Psoas muscle (tissue), 8 donors: ENCODE measurements at places on chromosomes 5 and 9. TPM values are rescaled to one million over a fixed set of nuclear protein-coding genes. Genes with fewer than 3 reads are reported as not detected.

DNA sequence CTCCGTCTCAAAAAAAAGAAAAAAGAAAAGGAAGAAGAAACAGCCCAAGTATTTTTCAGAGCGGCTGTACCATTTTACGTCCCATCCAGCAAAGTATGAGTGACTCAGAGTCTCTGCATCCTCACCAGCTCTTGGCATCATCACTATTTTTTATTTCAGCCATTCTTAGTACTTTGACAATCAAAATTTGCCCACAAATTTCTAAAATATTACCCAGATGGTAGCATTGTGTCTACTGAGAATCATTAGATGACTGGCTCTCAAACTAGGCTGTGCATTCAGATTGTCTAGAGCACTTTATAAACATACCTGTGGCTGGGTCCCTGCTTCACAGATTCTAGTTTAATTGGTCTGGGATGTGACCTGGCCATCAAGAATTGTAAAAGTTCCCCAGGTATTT, 21.6 kb upstream of the MELK start:
- H3K36me3 ChIP-seq, result no peaks in the 10 kb centered on the region
- H3K4me1 ChIP-seq, result no peaks in the 10 kb centered on the region
- H3K27me3 ChIP-seq, result peaks cover 3% of the 10 kb centered on the region
- no peak overlapping the region for H3K27ac ChIP-seq
- no peak overlapping the region for H3K4me3 ChIP-seq
- no peak for DNase-seq

DNA sequence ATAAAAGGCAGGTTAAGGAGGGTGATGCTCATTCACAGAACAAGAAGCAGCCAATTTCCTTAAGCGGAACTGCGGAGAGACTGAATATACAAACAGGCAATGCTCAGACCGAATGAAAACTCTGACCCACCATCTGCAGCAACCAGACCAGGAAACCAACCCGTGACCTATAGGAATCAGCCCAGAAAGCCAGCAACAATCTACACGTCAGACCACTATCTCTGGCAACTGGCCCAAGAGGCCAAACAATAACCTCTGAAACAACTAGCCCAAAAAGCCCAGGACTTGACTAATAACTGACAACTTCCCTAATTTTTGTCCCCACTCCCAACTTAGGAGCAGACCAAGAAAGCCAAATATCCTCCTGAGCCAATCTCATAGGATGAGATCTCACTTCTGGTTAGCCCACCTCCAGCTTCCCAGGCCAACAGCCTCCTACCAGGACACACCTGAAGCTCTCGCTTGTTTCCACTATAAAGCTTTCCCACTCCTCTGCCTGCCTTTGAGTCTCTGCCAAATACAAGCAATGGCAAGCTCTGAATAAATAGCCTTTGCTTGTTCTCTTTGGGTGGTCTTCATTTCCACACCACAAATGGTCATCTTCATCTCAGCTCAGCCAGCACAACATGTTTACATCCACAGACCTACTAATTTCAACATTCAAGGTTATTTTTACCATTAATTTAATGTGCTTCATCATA, 168.5 kb downstream of the HSD17B3 start:
- H3K4me3 ChIP-seq, result no peak overlapping the region
- no peak for DNase-seq
- H3K36me3 ChIP-seq, result no peaks in the 10 kb centered on the region

- no peak overlapping the region for H3K27ac ChIP-seq
- no peaks in the 10 kb centered on the region for H3K27me3 ChIP-seq
- H3K4me1 ChIP-seq, result no peaks in the 10 kb centered on the region
- H3K36me3 ChIP-seq, result no peaks in the 10 kb centered on the region
Measured at GRCh38 chr9:81885602-81886001, 42.6 kb upstream of the SPATA31D4 start.

DNA sequence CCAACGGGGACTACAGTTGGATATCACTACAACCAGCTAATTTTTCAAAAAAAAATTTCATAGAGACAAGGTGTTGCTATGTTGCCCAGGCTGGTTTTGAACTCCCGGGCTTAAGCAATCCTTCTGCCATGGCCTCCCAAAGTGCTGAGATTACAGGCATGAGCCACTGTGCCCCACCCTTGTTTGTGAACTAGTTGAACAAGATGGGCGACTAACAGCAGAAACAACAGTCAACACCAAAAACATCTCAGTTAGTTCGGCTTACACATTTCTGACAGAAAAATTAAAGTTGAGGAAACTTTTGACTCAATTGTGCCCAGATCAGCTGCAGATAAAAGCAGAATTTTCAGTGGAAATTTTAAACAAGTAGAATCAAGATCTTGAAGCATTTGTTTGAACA, 470.1 kb downstream of the TLE4 start:
- DNase-seq, result no peak
- peaks cover 8% of the 10 kb centered on the region for H3K4me1 ChIP-seq
- H3K36me3 ChIP-seq, result no peaks in the 10 kb centered on the region
- H3K4me3 ChIP-seq, result no peak overlapping the region

GRCh38 chr5:5105531-5105930, 34.6 kb upstream of the ADAMTS16 start:
- no peak overlapping the region for H3K27ac ChIP-seq
- no peaks in the 10 kb centered on the region for H3K27me3 ChIP-seq
- no peaks in the 10 kb centered on the region for H3K36me3 ChIP-seq

Gene CDC25C
- total RNA-seq, result not detected

GRCh38 chr5:151219789-151220188, 4.1 kb downstream of the CCDC69 start:
- DNase-seq, result no peak
- H3K4me1 ChIP-seq, result peaks cover 75% of the 10 kb centered on the region
- H3K27me3 ChIP-seq, result no peaks in the 10 kb centered on the region
- no peak overlapping the region for H3K4me3 ChIP-seq
- peak overlapping the region; percentile 88 for H3K27ac ChIP-seq

GRCh38 chr5:132466433-132467286, 23.9 kb downstream of the IRF1 start:
- no peak overlapping the region for H3K4me3 ChIP-seq
- H3K27ac ChIP-seq, result peak overlapping the region; percentile 27
- no peaks in the 10 kb centered on the region for H3K36me3 ChIP-seq
- DNase-seq, result no peak
- peaks cover 17% of the 10 kb centered on the region for H3K4me1 ChIP-seq
- no peaks in the 10 kb centered on the region for H3K27me3 ChIP-seq

GRCh38 chr5:76745670-76746069, 29.7 kb downstream of the F2R start:
- DNase-seq, result no peak
- no peaks in the 10 kb centered on the region for H3K36me3 ChIP-seq
- no peaks in the 10 kb centered on the region for H3K27me3 ChIP-seq
- H3K4me3 ChIP-seq, result no peak overlapping the region
- H3K4me1 ChIP-seq, result no peaks in the 10 kb centered on the region

Gene PDGFRB
- total RNA-seq, result 40.8 TPM

DNA sequence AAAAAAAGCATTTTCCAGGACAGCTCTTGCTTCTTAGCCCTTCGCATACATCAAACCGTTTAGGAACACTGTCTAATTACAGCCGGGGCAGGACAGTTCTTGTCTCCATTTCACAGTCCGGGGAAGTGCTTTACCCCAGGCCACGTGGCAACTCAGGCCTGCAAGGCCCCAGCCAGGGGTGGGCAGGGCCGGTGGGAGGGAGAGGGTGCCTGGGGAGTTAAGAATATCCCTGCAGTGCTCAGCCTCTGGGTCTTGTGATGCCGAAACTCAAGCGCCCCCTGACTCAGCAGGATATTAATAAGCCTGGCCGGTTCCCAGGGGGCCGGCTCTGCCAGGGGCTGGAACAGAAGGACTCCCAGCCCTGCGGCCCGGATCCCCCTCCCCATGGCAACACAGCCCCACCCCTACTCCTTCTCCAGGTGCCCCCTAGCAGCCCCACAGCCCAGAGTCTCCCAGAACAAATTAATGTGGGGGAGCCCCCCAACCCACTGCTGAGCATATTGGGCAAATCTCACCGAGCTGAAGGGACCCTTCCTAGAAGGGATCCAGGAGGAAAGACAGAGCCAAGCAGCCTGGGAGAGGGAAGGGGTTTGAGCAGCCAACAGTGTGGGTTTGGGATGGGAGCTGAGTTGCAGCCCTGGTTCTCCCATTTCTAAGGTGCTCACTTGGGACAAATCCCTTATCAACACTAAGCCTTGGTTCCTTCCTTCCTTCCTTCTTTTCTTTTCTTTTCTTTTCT, 45.3 kb downstream of the PLPP7 start:
- H3K4me3 ChIP-seq, result no peak overlapping the region
- no peaks in the 10 kb centered on the region for H3K27me3 ChIP-seq
- peak; percentile 94 for DNase-seq
- H3K4me1 ChIP-seq, result peaks cover 14% of the 10 kb centered on the region
- no peaks in the 10 kb centered on the region for H3K36me3 ChIP-seq

GRCh38 chr5:125064621-125065438, 318.4 kb upstream of the ZNF608 start:
- H3K27ac ChIP-seq, result no peak overlapping the region
- no peak for DNase-seq
- H3K36me3 ChIP-seq, result no peaks in the 10 kb centered on the region
- H3K27me3 ChIP-seq, result no peaks in the 10 kb centered on the region
- no peak overlapping the region for H3K4me3 ChIP-seq

DNA sequence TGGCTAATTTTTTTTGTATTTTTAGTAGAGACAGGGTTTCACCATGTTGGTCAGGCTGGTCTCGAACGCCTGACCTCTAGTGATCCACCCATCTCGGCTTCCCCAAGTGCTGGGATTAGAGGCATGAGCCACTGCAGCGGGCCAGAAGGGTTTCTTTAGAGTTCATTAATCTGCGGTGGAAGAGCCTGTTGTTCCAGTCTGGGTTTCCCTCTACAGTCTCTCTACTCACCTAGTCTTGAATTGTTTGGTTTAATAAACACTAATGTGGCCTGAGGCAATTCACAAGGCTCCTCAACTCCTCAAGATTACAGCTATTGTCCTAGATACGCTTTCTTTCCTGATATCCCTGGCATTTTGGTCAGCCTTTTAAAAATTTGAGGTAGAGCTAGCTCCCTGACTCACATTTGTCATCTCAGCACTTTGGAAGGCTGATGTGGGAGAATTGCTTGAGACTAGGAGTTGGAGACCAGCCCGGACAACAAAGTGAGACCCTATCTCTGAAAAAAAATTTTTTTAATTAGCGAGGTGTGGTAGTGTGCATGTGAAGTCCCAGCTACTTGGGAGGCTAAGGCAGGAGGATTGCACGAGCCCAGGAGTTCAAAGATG, 4.6 kb upstream of the SAR1B start:
- DNase-seq, result no peak
- H3K36me3 ChIP-seq, result no peaks in the 10 kb centered on the region
- H3K27me3 ChIP-seq, result no peaks in the 10 kb centered on the region
- no peak overlapping the region for H3K4me3 ChIP-seq

DNA sequence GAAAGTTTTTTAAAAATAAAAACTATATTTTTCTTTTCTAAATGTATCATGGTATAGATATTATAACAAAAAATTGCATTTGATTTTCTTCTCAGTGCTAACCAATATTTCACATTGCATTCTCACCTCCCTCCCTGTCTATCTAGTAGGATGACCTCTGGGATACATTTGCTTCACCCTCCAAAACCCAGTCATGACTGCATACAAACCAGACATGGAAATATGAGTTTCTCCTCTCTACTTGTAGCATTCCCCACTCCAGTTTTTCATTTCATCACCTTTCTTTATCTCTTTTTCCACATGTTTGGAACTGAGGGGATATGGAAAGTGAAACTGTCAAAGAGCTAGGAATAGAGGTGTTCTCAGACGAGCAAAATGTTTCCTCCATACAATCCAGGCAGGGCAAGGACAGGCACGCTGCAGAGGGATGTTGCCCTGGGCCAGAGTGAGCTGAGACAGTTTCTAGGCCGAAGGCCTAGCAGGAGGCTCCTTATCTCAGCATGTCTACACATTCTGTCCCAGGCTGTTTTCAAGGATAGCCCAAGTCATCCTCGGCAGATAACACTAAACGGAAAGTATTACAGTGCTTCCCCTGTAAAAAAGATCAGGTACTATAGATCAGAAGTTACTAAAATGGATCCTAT, 46.7 kb downstream of the MEF2C start:
- peak overlapping the region; percentile 87 for H3K27ac ChIP-seq
- no peaks in the 10 kb centered on the region for H3K36me3 ChIP-seq
- peaks cover 85% of the 10 kb centered on the region for H3K4me1 ChIP-seq
- no peaks in the 10 kb centered on the region for H3K27me3 ChIP-seq

- H3K4me3 ChIP-seq, result no peak overlapping the region
- no peak for DNase-seq
- no peaks in the 10 kb centered on the region for H3K4me1 ChIP-seq
- no peaks in the 10 kb centered on the region for H3K36me3 ChIP-seq
- no peaks in the 10 kb centered on the region for H3K27me3 ChIP-seq
- no peak overlapping the region for H3K27ac ChIP-seq
Measured at GRCh38 chr5:44022622-44023021, 366.6 kb downstream of the FGF10 start.

GRCh38 chr5:131142970-131143617, 22.0 kb downstream of the HINT1 start:
- peaks cover 4% of the 10 kb centered on the region for H3K27me3 ChIP-seq
- no peak overlapping the region for H3K4me3 ChIP-seq
- no peaks in the 10 kb centered on the region for H3K4me1 ChIP-seq
- no peak for DNase-seq

- no peak overlapping the region for H3K4me3 ChIP-seq
- no peaks in the 10 kb centered on the region for H3K27me3 ChIP-seq
- no peaks in the 10 kb centered on the region for H3K4me1 ChIP-seq
Measured at GRCh38 chr5:153718713-153719112, 228.2 kb downstream of the GRIA1 start.

DNA sequence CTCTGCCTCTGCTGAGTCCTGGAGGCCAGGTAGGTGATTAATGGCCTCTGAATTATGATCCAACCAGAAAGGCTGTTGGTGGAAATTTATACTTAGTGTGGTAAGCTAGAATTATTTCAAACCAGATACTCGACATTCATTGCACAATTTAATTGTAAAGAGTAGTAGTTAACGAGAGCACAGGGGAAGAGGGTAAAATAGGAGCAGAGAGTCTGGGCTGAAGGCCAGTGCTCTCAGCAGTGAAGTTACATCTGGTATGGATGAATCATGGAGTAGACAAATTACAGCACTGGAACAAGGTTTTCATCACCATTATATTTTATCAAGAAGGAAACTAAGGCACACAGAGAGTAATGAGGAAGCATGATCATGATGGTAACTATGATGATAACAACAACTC, 92.5 kb downstream of the TLR4 start:
- H3K4me1 ChIP-seq, result no peaks in the 10 kb centered on the region
- no peaks in the 10 kb centered on the region for H3K27me3 ChIP-seq
- DNase-seq, result no peak

DNA sequence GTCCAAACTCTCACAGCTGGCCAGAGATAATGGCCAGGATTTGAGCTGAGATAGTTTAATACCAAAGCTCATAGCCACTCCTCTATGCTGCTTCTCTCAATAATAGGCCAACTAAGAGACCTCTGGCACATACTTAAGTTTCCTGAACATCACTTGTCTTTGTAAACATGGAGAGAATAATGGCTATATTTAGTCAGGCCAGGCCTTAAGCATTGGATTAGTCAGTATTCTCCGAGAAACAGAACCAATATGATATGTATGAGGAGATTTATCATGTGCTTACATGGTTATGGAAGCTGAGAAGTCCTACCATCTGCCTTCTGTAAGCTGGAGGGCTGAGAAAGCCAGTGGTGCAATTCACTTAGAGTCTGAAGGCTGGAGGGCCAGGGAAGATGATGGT, 45.4 kb downstream of the CFAP95 start:
- no peak for DNase-seq
- no peak overlapping the region for H3K4me3 ChIP-seq
- no peaks in the 10 kb centered on the region for H3K27me3 ChIP-seq
- H3K27ac ChIP-seq, result no peak overlapping the region
- no peaks in the 10 kb centered on the region for H3K4me1 ChIP-seq
